ENCODE measurements at places on chromosomes 16 and 17.

- no peak for DNase-seq
These were observed 1525.8 kb upstream of the GOT2 start for GRCh38 chr16:60259956-60260355.

DNA sequence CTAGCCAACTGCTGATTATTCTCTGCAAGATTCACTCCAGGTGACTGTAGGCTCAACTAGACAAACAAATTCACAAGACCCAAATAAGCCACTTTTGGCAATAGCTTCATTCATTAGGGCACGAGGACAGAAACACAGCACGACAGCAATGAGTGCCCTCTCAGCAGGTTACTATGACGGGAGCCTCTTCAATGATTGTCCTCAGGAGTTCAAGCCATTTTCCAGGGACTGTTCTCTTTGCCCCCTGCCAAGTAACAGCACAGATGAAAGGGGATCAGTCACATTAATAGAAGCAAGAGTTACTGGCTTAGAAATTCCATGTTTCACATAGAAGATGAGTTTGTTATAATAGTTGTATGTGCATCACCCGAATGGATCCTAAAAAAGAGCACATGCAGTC lies 712.2 kb downstream of the CDH8 start:
- no peak for DNase-seq

- no peak for DNase-seq
These were observed 44.6 kb downstream of the UBN1 start for GRCh38 chr16:4891886-4892216.

- DNase-seq = peak; percentile 93
These were observed at the start of the genes SDF2 and SUPT6H for GRCh38 chr17:28661635-28662526. TSS of gene SDF2 (minus strand) at chr17:28661906. CDS start at chr17:28661876, 30 bp downstream. TSS of gene SUPT6H (plus strand) at chr17:28662205. CDS start at chr17:28673402, 11,197 bp downstream.
